ENCODE measurements at places on chromosomes 4 and X.
A peak's percentile ranks its signal among the peaks of the same experiment; 100 is the strongest.

DNA sequence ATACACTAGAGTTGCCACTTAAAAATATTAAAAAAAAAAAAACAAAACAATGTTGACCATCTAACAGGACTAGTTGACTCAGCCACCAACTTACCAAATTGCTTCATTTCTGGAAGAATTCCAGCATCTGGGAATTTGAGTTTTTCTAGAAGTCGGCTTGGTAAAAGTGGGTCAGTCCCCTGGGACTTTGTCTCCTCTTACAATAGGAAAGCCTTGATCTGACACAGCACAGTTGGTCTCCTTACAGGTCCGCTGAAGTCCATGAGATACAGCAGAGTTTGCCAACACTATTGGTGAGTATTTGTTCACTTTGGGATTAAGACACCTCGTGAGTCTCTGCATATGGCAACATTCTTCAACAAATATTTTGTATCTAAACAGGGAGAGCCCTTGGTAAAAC, 18.2 kb upstream of the DDIT4L start:
- DNase-seq, result no peak

DNA sequence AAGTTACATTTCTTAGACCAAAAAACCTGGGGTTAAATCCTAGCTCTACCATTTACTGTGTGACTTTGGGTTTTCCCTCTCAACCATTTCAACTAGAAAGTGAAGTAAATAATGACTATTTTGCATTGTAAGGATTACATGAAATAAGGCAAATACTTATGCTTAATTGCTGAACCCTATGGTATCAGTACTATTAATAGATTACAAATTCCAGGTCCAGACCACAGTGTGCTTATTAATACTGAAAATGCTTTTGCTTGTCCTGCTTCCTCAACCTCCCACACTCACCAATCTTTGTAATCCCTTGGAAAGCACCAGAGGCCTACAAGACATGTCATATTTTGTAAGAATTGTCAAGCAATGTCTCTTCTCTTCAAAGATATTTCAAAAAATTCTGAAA, 456.5 kb downstream of the SPOCK3 start:
- no peak for DNase-seq

GRCh38 chrX:123731258-123731986, 1.4 kb downstream of the THOC2 start:
- no peak for DNase-seq

GRCh38 chrX:115378471-115378870, 89.0 kb downstream of the LUZP4 start:
- no peak for DNase-seq

- no peak for DNase-seq
Measured at GRCh38 chrX:154123241-154124219, 20.5 kb upstream of the OPN1LW start.

DNA sequence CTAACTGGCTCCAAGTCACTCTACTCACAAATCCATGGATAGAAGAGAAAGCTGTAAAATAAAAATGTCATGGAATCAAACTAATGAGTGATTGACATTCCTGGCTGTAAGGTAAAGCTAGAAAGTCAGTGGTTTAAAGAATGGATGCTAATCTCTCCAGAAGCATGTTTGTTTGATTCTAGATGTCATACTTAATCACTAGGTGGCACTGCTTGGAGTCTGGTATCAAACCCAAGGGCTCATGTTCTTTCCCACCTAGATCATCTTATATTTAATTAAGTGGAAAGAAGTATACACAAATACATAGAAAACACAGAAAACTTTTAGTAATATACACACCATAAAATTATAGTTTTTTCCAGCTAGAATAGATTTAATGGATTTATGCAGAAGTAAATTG, 2666.6 kb downstream of the PCDH7 start:
- no peak for DNase-seq

DNA sequence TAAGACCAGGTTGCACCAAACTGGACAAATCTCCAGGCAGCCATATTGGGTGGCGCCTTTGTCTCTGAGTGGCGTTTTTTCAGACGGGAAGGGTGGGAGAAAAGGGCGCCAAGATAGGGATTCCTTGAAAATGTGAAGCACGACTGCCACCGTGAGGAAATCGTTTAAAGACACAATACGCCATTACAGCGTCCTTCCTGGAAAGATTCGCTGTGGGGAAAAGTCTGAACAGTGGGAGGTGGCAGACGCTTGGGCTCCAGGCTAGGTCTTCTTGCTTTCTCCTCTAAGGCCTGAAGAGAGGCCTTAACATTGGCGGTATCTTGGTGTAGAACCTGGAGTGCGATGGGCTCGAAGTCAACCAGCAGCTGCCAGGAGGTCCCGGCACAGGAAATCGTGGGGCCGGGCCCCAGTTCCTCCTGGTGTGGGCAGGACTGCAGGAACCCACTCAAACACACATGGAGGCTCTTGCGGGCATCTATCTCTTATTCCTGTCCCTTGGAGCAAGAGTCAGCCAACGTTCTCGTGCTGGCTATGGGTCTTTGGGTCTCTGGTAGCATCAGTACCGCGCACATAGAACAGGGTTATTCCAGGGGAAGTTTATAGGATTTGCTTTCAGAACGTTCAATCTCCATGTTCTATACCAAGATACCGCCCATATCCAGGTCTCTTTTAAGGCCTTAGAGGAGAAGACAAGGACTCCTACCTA, 208.8 kb downstream of the OR13H1 start:
- peak; percentile 62 for DNase-seq

DNA sequence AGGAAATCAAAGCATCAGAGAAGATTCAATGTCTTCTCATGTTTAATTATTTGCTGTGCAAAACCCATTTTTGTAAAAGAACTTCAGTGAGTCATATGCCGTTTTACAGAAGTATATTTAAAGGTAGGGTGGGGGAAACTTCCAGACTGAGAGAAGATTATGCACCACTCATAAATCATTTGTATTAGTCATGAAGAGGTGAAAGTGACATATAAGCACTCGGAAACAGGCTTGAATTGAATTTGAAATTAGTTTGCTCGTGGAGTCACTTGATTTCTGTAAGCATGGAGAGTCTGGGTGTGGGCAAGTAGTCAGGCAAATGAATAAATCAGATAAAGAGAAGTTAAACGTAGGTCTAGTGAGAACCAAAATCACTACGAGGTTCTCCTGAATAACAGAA, 335.1 kb downstream of the ANK2 start:
- DNase-seq, result no peak

DNA sequence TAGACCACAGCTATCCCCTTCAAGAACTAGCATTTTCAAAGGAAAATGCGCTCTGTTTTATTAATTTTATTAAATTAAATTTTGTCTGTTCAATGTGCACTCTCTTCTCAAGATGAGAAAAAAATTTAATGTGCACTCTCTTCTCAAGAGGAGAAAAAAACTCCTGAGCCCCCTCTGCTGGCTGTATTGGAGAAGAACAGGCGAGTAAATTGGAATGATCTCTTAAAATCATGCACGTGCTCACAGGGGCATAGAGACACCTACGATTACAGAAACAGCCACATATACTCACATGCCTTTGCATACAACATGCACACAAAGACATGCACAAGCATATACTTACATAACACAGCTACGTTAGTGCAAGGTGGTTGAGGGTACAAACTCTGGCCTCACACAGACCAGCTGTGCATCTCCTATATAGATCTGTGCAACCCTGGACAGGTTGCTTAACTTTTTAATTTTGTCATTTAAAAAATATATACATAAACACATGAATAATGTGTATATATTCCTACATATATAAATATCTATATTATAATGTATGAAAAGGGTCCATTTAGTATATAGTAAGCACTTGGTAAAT, 176.2 kb upstream of the CXorf66 start:
- peak; percentile 1 for DNase-seq

GRCh38 chr4:189304167-189304566, 636.5 kb upstream of the FRG1 start:
- no peak for DNase-seq

DNA sequence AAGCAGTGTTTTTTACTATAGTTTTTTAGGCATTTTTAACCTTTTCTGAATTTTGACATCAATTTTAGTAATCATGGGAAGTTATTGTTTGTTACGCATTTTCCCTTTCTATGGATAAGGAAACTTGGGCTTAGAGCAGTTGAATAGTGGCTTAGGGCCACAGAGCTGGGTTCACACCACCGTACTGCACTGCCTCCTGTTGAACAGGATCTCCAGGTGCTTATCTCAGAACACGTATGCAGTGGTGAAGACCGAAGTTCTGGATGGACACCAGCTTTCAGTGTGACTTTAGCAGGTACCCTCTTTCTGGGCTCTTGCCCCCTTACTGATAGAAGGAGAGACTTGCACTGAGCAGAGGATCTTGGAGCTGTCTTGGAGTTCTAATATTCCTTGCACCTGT, 137.6 kb downstream of the PTTG2 start:
- no peak for DNase-seq

- no peak for DNase-seq
Measured at GRCh38 chr4:14513471-14513870, 488.8 kb upstream of the CPEB2 start.

DNA sequence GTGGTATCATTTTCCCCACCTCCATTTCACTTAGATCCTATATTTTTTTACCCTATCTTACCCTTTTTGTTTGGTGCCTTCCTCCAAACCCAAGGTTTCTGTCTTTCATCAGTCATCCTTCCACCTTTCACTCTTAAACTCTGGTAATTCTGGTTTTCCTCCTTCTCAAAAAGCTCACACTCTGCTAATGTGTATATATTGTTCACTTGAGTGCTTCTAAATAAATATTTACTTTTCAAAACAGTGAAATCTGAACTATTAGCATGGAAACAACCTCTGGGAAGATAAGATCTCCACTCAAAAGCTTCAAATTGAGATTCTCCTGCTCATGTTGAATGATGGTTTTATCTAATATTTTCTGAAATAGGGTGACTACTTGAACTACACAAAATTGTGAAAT, 21.5 kb downstream of the XIAP start:
- no peak for DNase-seq

DNA sequence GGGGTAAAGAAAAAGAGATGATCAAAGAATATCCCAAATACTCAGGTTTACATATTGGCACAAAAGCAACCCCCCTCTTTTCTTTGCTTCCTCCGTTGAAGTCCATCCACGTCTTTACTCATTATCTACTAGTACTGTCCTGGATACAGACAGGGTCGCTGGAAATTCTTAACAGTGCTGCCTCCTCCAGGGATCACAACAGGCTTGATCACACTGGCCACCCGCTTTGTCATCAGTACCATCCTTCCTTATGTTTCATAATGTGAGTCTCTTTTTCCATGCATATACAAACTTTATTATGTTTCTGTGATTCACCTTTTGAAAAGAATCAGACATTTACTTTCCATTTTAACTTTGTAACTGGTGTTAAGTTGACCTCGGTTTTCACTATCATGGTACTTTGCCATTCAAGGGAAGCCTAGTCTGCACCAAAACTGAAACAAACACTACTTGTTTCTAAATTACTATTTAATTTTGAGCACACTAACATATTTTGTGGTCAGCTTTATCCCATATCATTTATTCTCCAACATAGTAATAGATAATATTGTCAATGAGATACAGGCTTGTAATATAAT, 387.5 kb upstream of the PPP1R2C start:
- no peak for DNase-seq

DNA sequence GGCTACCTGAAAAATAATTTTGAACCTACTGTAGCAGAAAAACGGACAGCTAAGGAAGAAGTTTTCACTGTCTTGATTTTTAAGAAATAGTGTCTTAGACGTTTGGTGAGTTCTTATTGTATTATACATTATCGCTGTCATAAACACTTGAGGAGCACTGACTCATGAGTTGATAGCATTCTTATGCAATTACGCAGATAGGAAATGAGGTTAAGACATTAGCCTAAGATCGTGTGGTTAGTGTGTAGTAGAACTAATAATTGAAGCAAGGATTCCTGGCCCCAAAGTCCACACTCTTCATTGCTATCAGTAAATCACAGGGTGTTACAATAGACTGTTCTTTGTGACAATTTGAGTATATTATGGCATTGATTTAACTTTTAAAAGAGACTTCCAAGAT, 238.1 kb downstream of the ARAP2 start:
- no peak for DNase-seq

DNA sequence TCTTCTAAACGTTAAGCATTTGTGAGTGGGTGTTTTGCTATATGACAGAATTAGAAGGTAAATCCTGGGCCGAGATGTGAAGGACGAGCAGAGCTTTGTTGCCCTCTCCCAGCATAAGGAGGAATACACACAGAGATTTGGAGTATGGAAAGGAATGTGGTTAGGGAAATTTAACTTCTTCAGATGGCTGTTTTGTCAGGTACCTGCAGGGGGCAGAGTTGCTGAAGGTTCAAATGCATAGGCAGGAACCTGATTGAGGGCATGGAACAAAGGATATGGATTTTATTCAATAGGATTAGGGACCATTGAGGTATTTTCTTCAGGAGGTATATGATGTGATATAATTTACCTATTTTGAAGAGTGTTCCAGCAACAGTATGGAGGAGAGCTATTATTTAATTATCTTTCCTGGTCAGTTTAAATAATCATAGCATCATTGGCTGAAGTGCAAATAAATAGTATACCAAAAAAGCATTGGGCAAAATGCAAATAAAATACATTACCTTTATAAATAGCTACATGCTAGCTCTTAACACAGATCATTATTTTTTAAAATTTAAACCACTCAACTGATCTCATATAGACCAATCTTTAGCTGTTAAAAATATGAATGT, 143.6 kb downstream of the SLIT2 start:
- no peak for DNase-seq

- no peak for DNase-seq
Measured at GRCh38 chr4:154562697-154563254, at the start of gene FGB. TSS of gene FGB (plus strand) at chr4:154563011. CDS start at chr4:154563019, 8 bp downstream.

- no peak for DNase-seq
Measured at GRCh38 chr4:56080384-56080783, 131.6 kb downstream of the CEP135 start.

DNA sequence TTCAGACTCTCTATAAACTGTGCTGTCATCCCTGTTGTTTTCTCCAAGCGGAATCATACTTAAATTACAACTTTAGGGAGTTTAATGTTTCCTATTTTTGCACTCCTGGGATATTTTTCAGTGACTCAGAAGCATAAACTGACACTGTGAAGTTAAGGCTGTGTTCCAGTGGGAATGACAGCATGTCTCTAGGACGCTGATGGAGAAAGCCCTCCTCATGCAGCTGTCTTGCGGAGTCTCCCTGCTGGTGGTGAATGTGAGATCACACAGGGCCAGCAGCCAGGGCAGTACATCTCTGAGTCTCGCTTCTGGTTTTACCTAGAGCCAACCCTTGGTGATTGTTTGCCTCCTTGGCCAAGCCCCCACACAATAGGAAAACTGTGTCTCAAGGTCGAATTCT, 53.3 kb downstream of the NFKB1 start:
- no peak for DNase-seq

DNA sequence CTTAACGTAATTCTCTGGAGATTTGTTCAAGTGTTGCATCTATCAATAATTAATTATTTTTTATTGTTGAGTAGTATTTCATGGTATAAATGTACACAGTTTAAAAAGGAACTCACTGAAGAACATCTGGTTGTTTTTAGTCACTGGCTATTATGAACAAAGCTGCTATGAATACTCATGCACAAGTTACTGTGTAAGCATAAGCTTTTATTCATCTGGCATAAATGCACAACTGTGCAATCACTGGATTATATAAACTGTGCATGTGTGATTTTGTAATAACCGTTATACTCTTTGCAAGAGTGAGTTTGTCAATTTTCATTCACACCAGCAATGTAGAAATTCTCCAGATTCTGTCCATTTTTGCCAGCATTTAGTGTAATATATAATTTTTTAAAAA, 43.8 kb upstream of the UBQLN2 start:
- DNase-seq, result no peak

- DNase-seq, result no peak
Measured at GRCh38 chrX:31653422-31653821, 581.6 kb upstream of the FTHL17 start.

Data from activated CD4-positive, alpha-beta T cell treated with anti-CD3 and anti-CD28 coated beads for 24 hours (primary cell).